Choroid plexus epithelial cell (primary cell): ENCODE measurements at places on chromosomes 2 and 18.

DNA sequence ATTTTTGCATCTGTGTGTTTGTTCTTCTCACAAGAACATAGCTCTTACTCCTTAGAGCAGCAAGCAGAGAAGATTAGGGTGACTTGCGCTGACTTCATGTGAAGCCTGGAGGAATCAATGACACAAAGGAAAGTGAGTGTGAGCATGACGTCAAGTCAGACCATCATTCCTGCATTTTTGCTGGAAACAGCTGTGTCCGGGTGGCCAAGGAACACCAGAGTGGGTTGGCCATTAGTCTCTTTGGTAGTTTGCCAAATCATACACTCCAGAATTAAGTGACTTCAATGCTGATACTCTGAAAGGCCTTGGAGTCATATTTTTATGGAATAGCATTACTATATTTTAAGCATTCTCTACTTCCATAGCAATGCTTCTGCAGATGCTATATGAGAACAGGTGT lies 597.2 kb downstream of the DCDC2C start:
- DNase-seq = no peak

- peak; percentile 28 for DNase-seq
Measured at GRCh38 chr18:56799756-56800155, 148.6 kb downstream of the WDR7 start.

- DNase-seq = no peak
Measured at GRCh38 chr2:54440050-54440449, 16.1 kb upstream of the SPTBN1 start.

DNA sequence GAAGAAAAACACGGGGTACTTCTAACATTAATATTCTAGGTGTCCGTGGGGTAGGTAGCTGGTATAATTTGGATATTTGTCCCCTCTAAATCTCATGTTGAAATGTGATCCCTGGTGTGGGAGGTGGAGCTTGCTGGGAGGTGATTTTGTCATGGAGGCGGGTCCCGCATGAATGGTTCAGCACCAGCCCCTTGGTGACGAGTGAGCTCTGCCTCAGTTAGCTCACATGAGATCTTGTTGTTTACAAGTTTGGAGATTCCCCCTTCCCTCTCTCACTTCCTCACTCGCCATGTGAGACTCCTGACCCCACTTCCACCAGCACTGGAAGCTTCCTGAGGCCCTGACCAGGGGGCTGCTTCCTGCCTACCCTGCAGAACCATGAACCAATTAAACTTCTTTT lies 35.4 kb upstream of the DNER start:
- DNase-seq = no peak

DNA sequence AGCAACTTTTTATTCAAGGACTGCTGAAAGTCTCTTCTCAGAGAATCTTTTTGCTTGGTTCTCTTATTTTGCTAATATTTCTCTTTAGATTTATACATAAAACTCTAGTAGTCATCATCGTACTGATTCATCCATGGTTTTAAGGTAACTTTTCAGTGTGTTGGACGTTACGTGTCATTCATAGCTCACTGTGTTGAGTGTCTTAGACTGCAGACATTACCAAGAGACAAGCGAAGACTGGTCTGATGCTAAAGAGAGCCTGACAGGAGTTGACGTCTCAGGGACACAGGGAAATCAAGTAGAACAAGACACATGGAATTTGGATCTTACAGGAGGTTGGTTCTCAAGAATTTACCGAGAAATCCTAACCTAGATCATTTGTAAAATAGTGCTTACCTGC lies 25.5 kb downstream of the RBM44 start:
- DNase-seq = no peak
